ENCODE measurements at places on chromosomes 4 and X. TPM values are rescaled to one million over a fixed set of nuclear protein-coding genes. Genes with fewer than 3 reads are reported as not detected.

- no peak for DNase-seq
Measured at GRCh38 chr4:172809319-172809718, 359.3 kb upstream of the GALNT7 start.

ENAM gene
- 0.05 TPM for total RNA-seq

GRCh38 chrX:104013158-104013557, 350 bp downstream of the H2BW1 start:
- DNase-seq: no peak

SLC26A1 gene
- total RNA-seq: 0.18 TPM

DNA sequence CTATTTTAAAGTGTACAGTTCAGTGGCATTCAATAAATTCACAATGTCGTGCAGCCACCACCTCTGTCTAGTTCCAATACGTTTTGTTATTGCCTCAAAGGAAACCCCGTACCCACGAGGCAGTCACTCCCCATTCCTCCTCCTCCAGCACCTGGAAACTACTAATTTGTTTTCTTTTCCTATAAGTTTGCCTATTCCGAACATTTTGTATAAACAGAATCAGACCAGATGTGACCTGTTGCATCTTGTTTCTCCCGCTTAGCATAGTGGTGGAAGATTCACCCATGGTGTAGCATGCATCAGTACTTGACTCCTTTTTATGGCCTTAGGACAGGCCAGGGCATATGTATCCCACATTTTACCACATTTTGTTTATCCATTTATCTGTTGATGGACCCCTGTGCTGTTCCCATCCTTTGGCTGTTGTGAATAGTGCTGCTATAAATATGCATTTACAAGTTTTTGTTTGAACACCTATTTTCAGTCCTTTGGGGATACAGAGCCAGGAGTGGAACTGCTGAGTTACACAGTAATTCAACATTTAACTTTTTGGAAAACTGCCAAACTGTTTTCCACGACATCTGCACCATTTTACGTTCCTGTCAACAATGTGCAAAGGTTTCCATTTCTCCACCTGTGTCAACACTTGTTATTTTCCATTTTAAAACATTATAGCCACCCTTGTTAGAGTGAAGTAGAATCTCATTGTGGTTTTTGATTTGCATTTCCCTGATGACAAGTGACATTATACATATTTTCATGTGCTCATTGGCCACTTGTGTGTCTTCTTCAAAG, 57.8 kb upstream of the STX18 start:
- no peak for DNase-seq

PARM1 gene
- 134 TPM for total RNA-seq

DSPP gene
- total RNA-seq: not detected

IBSP gene
- not detected for total RNA-seq

SAGE1 gene
- total RNA-seq: not detected

All from ureter (tissue), 1 donor.